ENCODE measurements at places on chromosomes 4 and X. TPM values are rescaled to one million over a fixed set of nuclear protein-coding genes. Genes with fewer than 3 reads are reported as not detected.

Gene CXorf49
- not detected for total RNA-seq

Gene MTMR1
- 17.3 TPM for total RNA-seq

Gene ZCCHC18
- not detected for total RNA-seq

Gene VCX3B
- not detected for total RNA-seq

Gene RTL5
- 2.9 TPM for total RNA-seq

Gene CCKAR
- total RNA-seq, result not detected

Gene FAM47A
- not detected for total RNA-seq

Gene ZNF275
- 6.0 TPM for total RNA-seq

Gene VMA21
- 24.6 TPM for total RNA-seq

Gene GABRE
- 20.9 TPM for total RNA-seq

Gene CTAG1B
- total RNA-seq, result not detected

Gene P2RY4
- total RNA-seq, result 0.06 TPM

Gene GAGE12E
- not detected for total RNA-seq
